ENCODE measurements at places on chromosomes 5 and 9. TPM values are rescaled to one million over a fixed set of nuclear protein-coding genes. Genes with fewer than 3 reads are reported as not detected.

Gene PELO
- total RNA-seq = 18.7 TPM

Gene ADAMTS2
- total RNA-seq = 9.0 TPM

GRCh38 chr5:118597543-118597942 is 390.8 kb downstream of the DTWD2 start:
- DNase-seq = no peak

- no peak for DNase-seq
These were observed 8.8 kb upstream of the TENT4A start for GRCh38 chr5:6704361-6704851.

- no peak for DNase-seq
These were observed 71.1 kb downstream of the ACER2 start for GRCh38 chr9:19479874-19480273.

GRCh38 chr9:84190411-84190810 is 150.1 kb downstream of the SLC28A3 start:
- DNase-seq = no peak

DNA sequence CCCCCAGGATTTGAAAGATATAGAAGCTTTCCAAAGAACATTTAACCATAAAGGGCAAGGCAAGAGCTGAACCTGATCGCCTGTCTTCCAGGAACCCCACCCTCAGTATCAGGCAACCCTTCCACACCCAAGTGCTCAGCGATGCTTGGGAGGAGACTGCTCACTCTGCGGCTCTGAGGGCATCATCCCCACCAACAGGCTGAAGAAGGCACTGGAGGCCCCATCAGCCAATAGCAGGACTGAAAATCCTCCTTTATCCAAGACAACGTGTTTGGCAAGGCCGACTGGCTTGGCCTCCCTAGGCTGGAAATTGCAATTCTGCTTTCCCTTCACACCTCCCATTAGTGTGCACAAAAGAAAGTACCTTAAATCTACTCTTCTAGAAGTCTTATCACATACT is 1.4 kb upstream of the PPP2CA start:
- DNase-seq = peak; percentile 53

DNA sequence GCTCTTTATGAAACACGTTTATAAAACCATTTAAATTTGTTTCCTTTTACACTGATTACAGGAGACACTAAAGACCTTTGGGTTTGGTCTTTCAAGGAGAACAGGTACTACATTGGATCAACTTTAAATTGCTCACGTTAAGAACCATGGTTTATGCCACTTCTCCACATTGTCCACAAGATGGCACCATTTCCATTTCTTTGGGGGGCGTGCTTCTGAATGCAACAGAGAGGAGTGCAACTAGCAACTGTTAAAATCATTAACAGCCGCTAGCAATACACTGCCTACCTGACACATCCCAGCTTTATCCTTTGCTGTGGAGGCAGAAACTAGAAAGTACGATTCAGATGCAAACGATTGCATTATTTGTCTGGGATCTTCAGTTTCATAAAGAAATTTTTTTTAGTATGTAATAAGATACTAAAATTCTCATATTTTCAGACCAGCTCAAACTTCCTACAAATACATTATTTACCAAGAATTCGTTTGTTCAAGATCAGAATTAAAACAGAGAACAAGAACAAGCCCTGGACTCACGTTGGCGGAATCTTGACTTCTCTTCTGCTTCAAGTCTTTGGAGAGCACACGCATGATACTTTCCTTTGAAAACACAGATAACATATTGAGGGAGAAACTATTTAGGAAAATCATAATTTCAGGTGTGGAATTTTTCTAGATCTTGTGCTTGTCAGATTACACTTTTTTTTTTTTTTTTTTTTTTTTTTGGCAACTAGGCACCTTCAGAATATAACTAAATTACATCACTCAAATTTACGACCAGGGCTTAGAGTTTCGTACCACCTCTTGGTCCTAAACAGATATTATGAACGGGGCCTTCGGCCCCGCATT is 702 bp downstream of the CDC20B start:
- peak; percentile 26 for DNase-seq
